ENCODE measurements at places on chromosomes 6 and 20. TPM values are rescaled to one million over a fixed set of nuclear protein-coding genes. Genes with fewer than 3 reads are reported as not detected.

SAPCD1 gene
- total RNA-seq, result 3.9 TPM

LGSN gene
- not detected for total RNA-seq

DZANK1 gene
- total RNA-seq, result 2.3 TPM

CRISP2 gene
- not detected for total RNA-seq

COX4I2 gene
- not detected for total RNA-seq

KCNQ5 gene
- 1.6 TPM for total RNA-seq

CRYBG1 gene
- total RNA-seq, result 34.0 TPM

FOXQ1 gene
- not detected for total RNA-seq

BMP6 gene
- 123 TPM for total RNA-seq

TBC1D32 gene
- 1.7 TPM for total RNA-seq

FILIP1 gene
- 21.7 TPM for total RNA-seq
